ENCODE measurements at places on chromosomes 12 and 14. TPM values are rescaled to one million over a fixed set of nuclear protein-coding genes. Genes with fewer than 3 reads are reported as not detected.
A peak's percentile ranks its signal among the peaks of the same experiment; 100 is the strongest.

- DNase-seq, result no peak
Observed at GRCh38 chr12:102504871-102505270, 24.5 kb upstream of the IGF1 start.

PDE3A gene
- total RNA-seq, result 1.6 TPM

DNA sequence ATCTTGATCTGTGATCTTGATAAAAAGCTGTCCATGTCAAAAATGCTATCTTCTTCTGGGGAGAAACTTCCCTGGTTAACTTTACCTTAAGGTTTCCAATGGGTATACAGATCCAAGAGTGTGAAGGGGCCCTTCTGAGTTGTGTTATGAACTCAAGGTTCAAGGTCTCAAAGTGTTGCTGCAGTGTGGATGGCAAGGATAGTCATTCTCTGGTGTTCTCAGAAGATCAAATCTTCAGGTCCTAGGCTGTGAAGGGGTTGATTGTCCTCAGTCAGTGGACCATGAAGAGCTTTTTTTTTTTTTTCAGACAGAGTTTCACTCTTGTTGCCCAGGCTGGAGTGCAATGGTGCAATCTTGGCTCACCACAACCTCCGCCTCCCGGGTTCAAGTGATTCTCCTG lies 114.4 kb downstream of the SPTSSA start:
- DNase-seq, result no peak

- no peak for DNase-seq
Observed at GRCh38 chr12:57524814-57525614, 2.4 kb downstream of the MBD6 start.

- DNase-seq, result no peak
Observed at GRCh38 chr14:86035882-86036281, 505.9 kb downstream of the FLRT2 start.

GRCh38 chr12:118781692-118782091 lies 199.6 kb upstream of the SRRM4 start:
- no peak for DNase-seq

GLRX5 gene
- 94.1 TPM for total RNA-seq

- DNase-seq, result no peak
Observed at GRCh38 chr14:35695647-35696046, 113.4 kb downstream of the RALGAPA1 start.

- no peak for DNase-seq
Observed at GRCh38 chr12:92757597-92758121, 54.9 kb downstream of the PLEKHG7 start.

C1QL4 gene
- not detected for total RNA-seq

GRCh38 chr12:15320881-15321280 lies 1.4 kb upstream of the PTPRO start:
- DNase-seq, result no peak

NAP1L1 gene
- total RNA-seq, result 393 TPM

DNA sequence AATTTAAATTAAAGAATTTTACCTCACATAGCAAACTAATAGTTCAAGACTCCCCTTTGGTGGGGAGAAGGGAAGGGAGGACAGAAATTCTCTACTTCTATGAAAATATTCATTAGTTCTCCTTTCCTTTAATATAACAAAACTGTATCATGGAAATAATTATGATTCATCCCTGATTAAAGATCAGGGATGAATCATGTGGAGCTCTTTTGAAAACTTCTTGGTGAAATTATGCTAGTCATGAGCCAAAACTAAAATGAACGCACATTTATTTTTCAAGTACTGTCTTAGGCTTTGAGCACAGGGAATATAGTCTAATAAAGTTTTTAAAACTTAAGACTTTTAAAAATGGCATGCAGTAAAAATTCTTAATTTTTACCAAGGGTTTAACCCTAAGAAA lies 17.1 kb downstream of the TMBIM4 start:
- DNase-seq, result no peak

LRTM2 gene
- not detected for total RNA-seq

KCNH3 gene
- total RNA-seq, result 0.12 TPM

DNA sequence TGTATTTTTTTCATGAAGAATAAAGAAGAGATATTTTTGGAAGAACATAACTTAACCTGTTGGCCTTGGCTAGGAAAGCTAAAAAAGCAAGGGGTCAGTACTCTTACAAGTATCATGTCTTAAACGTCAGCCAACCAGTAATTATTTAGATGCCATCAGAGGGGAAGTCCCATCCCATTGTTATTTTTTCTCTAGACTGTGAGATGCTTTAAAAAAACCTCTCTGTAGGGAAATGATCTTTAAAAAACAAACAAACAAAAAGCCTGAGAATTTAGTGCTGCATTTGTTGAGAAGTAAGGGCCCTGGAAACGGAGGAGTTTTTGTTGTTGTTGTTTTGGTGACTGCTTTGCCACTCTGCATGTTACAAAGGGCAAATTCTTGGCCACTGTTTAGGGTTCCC lies 474.0 kb downstream of the ZFP36L1 start:
- DNase-seq, result no peak

DNA sequence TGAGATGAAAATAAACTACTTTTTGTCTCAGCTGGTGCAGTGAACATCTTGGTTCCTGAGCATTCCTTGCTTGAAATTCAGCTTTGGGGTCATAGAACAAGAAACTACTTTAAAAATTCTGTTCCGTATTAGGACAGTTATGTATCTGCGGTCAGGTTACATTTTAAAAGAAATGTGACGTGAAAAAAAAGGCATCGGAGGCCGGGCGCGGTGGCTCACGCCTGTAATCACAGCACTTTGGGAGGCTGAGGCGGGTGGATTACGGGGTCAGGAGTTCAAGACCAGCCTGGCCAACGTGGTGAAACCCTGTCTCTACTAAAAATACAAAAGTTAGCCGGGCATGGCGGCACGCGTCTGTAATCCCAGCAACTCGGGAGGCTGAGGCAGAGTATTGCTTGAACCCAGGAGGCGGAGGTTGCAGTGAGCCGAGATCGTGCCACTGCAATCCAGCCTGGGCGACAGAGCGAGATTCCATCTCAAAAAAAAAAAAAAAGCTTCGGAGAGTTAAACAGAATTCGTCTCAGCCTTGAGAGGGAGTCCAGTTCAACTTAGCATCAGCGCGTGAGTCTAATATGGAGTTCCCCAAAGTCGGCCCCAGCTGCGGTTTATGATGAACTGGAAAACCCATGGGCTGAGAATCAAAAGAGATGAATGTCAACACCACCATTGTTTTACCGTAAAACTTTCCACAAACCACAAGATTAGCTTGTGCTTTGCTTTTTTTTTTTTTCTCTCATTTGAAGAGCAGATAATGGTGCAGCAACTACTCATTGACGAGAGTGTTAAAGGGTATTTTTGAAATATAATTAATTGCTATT lies 2.1 kb upstream of the SLC2A13 start:
- DNase-seq, result no peak

DNA sequence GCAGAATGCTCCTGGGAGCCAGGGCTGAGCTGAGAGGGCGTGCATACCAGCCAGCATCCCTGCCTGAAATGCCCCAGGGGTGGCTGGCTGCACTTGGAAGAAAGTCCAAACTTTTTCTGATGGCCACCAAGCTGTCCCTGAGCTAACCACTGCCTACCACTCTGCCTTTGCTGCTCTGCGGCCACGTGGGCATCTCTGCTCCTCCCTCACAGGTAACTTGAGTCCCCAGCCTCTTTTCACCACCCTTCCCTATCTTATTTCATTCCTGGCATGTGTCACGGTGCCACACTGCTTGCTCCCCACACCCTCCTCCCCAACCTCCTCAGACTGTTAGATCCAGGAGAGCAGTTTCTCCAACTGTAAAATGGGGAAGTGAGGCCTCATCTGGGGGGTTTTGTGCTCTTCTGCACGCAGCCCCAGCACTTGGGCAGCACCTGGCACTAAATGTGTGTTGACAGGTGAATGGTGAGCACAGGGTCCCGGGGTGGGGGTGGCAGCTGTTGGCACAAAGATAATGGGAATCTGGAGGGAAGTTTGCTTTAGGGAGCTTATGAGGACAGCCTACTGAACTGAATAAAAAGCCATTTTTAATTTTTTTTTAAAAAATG lies 113.0 kb downstream of the GLT1D1 start:
- DNase-seq, result no peak

DNA sequence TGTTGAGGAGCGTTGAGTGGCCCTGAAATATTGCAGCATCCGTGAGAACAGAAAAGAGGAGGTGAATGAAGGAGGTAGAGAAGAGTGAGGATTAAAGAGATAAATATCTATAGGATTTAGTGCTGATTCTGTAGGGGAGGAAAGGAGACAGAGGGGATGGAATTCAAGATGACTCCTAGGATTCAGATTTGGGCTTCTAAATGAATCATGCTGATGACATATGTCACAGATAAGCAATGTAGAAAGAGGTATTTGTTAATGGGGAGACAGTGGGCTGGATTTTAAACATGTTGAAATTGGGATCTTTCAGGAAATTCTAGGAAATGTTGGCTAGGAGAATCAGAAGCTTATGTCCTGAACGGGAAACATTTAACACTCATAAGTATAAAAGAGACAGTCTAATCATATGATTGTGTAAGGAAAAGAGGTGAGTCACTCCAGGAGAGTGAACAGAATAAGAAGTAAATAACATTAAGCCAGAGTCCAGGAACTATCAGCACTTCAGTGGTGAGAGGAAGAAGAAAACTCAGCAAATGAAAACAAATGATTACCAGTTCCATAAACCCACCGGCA lies 58.1 kb upstream of the DIO2 start:
- DNase-seq, result peak; percentile 16

- no peak for DNase-seq
Observed at GRCh38 chr14:95330591-95331370, 11.1 kb upstream of the CLMN start.

DNA sequence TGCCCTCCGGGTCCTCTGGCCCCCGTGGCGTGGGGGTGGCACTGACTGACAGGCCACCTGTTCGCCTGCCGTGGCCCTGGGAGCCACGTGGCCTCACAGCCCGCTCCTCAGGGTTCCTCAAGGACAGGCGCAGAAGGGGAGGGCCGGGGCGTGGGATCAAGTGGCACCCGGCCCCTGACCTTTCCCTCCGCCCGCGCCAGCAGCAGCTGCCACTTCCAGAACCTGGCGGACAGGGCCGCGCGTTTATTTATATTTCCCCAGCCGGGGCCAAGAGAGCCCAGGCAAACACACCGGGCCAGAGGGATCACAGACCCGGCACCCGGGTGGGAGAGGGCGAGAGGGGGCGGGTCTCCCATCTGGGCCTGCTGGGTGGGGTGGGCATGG lies 92.6 kb downstream of the RFLNA start:
- DNase-seq, result no peak

EFS gene
- total RNA-seq, result 15.2 TPM

A2M gene
- total RNA-seq, result 0.17 TPM

SUPT16H gene
- total RNA-seq, result 74.7 TPM

KRT79 gene
- total RNA-seq, result not detected

- DNase-seq, result no peak
Observed at GRCh38 chr12:53176750-53177149, 3.8 kb upstream of the ZNF740 start.

GYS2 gene
- not detected for total RNA-seq

DNA sequence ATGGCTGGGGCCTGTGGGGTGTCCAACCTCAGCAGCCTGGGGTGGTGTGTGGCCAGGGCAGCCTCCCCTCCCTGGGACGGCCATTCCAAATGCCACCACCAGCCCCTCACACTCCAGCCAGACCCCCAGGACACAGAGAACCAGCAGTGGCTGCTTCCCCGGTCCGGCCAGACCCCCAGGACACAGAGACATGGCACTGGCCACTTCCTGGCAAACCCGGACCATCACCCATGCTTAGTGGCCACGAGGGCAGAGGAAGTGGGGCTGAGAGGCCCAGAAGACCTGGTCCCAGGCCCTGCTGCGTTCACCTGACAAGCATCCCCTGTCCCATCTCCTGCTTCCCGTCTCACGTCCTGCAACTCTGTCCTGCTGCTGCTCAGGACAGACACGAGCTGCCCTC lies 26.7 kb downstream of the BEGAIN start:
- DNase-seq, result no peak

GRCh38 chr12:104490850-104491249 lies 34.1 kb downstream of the CHST11 start:
- DNase-seq, result no peak

- DNase-seq, result no peak
Observed at GRCh38 chr12:84161296-84161695, 751.3 kb downstream of the SLC6A15 start.

DNA sequence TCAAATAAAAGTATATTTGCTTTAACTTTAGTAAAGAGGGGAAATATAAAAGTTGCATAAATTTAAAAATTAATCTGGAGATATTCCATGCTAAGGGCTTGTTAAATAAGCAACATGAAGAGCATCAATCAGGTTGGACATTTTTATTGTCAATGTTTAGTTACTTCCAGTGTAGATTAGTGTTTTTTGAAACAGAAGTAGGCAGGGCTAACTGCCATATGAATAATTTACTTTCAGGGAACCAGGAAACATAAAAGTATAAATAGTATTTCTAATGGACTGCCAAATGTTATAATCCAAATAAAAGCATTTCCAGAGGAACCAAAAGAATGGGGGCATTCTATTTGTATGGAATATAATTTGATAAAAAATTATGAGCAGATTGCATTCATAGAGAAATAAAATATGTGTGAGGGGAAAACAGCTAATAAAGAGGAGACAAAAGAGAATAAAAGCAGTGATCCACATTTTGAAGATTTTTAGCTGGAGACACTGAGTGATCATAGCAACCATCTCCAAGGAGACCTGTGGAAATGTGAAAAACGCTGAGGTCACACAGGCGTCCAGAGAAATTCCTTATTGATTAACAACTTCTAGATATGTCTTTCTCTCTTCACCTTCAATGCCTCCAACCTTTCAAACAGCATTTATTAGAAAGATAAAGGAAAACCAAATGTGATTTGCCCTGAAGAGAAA lies 70.8 kb downstream of the SRGAP1 start:
- DNase-seq, result peak; percentile 51

GDF3 gene
- not detected for total RNA-seq

ARHGAP9 gene
- total RNA-seq, result 1.2 TPM

SLC39A2 gene
- total RNA-seq, result not detected

DNA sequence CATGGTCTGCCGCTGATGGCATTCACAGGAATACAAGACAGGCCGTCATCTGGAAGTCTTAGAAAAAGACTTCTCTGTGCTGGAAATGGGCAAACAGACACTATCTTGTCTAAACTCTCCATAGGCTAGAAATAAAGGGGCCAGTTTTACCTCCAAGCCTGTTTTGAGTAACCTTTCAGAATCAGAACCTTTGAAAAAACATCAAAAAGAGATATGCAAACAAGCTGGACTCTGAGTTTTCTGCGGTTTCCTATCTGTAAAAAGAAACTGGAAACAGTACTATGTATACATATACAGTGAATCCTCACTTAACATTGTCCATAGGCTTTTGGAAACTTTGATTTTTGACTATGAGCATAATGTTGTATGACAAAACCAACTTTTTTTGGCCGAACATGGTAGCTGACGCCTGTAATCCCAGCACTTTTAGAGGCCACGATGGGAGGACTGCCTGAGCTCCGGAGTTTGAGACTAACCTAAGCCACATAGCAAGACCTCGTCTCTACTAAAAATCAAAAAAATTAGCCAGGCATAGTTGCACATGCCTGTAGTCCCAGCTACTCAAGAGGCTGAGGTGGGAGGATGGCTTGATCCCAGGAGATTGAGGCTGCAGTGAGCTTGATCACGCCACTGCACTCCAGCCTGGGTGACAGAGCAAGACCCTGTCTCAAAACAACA lies 92.9 kb upstream of the MAX start:
- no peak for DNase-seq

Data from epithelial cell of proximal tubule (primary cell).